ENCODE measurements at places on chromosomes 11 and 22.

GRCh38 chr11:127943152-127943551 is 644.2 kb downstream of the ETS1 start:
- no peak for DNase-seq

- no peak for DNase-seq
These were observed 1137.7 kb upstream of the CNTN5 start for GRCh38 chr11:97883086-97883485.

- DNase-seq = no peak
These were observed 9.2 kb upstream of the RBM14 start for GRCh38 chr11:66607126-66607834.

DNA sequence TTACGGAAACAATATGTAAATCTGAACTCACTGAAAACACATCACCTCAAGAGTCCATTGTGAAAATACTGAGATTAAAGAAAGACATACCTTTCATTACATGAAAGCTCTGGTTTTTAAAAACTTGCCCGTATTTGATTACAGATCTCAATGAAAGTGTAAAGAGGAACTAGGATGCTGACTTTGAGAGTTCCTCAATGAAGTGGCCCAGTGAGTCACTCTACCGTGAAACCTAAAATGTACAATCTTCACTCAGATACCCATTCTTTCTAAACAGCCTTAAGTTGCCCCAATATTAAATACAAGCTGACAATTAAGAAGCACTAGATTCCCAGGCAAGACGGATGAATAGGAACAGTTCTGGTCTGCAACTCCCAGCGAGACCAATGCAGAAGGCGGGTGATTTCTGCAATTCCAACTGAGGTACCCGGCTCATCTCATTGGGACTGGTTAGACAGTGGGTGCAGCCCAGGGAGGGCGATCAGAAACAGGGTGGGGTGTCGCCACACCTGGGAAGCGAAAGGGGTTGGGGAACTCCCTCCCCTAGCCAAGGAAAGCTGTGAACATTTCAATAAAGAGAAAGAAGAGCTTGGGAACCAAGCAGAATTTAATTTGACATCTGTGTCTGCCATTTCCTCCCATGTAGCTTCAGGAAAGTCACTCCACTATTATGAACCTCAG is 33.8 kb upstream of the OR9G4 start:
- no peak for DNase-seq

- no peak for DNase-seq
These were observed 59.5 kb upstream of the SCUBE2 start for GRCh38 chr11:9150926-9151325.

DNA sequence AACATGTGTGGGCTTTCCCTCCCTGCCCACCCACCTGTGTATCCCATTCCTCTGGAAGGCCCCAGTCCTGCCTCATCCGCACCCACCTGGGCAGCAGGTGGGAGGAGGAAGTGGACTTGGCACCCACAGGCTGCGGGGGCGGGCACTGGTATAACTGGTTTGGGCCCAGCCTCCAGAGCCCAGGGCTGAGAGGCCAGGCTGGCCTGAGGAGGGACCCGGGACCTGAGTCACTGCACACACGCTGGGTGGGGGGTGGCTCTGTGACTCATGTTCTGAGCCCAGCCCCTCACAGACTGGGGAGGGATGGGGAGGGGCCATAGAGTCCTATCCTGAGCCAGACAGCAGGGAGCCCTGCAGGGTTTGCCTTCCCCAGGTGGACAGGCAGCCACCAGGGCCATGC is 16.7 kb downstream of the PHLDA2 start:
- peak; percentile 58 for DNase-seq

DNA sequence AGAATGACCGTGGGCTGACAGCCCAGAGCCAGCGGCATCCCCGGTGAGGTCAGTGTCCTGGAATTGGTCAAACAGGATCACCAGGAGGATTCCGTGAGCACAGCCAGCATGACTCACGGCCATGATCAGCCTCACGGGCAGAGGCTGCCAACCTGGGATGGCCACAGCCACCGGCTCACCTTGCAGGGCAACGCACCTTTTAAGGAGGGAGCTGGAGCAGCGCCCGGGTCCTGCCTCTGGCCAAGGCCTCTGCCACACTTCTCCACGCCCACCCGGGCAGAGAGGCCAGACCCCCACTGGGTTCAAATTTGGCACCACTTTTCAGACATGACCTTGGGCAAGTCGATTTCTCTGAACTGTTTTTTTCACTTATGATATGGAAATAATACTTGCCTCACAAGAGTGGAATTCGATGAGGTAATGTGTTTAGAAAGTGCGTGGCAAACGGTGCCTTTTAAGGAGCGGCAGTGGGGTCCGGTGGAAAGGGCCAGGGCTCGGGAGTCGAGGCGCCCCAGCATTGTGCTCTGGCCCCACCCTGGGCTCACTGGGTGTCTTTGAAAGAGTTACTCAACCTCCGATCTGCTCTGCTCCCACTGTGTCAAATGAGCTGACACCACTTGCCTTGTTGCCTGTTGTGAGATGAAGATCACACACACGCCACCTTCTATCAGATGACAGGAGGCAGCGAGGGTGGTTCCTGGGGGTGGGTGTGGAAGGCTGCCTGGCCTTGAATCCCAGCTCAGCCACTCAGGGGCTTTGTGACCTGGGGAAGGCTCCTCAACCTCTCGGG is 16.0 kb downstream of the TXN2 start:
- no peak for DNase-seq

GRCh38 chr11:72234514-72234830 is 9.5 kb downstream of the PHOX2A start:
- no peak for DNase-seq

DNA sequence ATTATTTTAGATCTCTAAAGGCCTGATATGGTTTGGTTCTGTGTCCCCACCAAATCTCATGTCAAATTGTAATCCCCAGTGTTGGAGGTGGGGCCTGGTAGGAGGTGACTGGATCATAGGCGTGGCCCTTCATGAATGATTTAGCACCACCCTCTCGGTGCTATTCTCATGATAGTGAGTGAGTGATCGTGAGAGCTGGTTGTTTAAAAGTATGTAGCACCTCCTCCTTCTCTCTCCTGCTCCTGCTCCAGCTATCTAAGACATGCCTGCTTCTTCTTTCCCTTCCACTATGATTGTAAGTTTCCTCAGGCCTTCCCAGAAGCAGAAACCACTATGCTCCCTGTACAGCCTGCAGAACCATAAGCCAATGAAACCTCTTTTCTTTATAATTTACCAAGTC is 114.1 kb downstream of the SERGEF start:
- DNase-seq = no peak

DNA sequence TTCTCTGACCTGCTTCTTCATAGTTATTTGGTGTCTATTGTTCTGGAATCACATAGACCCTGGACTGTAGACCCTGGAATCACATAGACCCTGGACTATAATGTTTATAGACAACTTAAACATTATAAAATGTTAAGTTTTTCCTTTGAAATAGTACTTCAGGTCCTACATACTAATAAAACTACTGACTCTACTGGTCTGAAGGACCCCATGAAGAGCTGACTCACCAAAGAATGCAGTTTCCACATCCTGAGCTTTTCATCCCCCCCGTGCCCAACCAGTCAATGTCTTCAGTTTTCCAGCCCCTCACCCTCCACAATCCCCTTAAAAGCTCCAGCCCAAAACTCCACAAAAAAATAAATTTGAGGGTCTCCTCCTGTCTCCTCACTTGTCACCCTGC is 6.6 kb upstream of the PLEKHA7 start:
- no peak for DNase-seq
